Stimulated activated CD4-positive, alpha-beta T cell treated with anti-CD3 and anti-CD28 coated beads, TNF-alpha, amount 100 ng/mL, for 4 hours (primary cell): ENCODE measurements at places on chromosomes 6 and 20.

- DNase-seq: no peak
Measured at GRCh38 chr6:157556671-157557430, 175.9 kb downstream of the ZDHHC14 start.

GRCh38 chr20:5786930-5787795 lies 37.0 kb downstream of the SHLD1 start:
- DNase-seq: no peak

- no peak for DNase-seq
Measured at GRCh38 chr20:49431329-49431728, 51.1 kb downstream of the KCNB1 start.

DNA sequence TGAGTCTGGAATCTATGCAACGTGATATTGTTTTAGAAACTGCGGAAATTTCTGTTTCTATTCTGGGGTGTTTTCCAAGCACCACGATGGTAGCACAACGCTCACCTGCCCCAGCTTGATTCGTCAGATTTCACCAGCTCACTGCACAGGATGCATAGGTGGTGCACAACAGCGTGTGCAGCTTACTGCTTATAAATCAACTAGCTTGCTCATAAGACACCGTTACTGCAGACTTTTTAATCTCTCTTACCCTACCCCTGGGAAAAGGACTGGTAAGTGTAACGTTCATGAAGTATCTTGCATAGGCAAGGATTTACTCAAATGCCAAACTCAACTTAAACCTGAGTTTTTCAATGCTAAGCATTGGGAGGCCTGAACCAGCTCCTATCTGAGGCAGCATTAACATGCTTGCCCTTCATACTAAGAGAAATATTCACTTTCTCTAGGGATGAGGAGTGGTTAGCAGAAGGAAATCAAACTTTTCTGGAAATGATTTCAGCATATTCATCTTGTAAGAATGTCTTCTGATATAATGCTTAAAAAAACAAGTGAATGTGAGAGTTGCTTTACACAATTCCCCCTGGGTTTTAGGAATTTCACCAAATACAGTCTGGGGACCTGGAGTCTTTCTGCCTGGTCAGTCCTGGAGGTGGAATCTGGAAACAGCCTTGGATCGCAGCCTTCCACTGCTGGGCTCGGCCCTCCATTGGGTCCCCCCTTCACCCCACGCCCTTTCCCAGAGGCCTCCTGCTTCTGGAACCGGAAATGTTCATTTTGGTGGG lies 100.6 kb downstream of the DACT2 start:
- DNase-seq: no peak

- no peak for DNase-seq
Measured at GRCh38 chr6:164531736-164532135, 777.7 kb downstream of the C6orf118 start.

DNA sequence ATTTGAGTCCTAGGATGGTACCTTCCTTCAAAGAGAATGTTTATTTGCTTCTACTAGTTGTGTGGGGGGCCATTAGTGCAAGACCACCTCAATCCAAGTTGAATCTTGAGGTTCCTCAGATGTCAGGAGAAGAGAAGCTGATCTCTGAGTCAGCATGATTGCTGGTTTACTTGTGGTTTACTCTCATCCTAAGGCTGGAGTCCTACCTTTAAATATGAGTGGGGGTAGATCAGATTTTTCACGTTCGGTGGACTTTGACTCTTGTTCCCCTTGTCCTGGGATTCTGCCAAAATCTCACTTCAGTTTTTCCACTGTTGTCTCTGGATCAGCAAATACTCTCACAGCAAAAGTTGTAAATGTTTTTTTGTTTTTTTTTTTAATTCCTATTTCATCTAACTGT lies 84.6 kb upstream of the F13A1 start:
- no peak for DNase-seq

GRCh38 chr6:110357298-110357663 lies 868 bp downstream of the METTL24 start:
- no peak for DNase-seq

DNA sequence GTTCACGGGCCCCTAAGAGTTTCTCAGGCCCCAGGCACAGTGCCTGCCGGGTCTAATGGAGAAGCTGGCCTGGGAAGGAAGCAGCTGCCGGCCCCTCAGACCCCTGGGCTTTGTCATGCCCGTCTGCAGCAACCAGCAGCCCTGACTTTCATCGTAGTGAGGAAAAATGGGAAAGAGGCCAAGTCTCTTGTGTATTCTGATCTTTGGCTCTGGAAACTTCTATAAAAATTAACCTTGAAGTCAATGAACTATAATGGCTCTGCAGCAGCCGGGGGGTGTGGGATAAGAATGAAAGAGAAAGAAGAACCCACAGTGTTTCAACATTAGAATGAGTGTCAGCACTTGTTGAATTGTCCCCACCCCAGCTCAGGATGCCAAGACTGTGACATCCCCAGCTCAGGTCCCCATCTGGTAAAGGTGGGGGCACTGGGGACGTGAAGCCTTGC lies 12.9 kb downstream of the TGM2 start:
- no peak for DNase-seq

DNA sequence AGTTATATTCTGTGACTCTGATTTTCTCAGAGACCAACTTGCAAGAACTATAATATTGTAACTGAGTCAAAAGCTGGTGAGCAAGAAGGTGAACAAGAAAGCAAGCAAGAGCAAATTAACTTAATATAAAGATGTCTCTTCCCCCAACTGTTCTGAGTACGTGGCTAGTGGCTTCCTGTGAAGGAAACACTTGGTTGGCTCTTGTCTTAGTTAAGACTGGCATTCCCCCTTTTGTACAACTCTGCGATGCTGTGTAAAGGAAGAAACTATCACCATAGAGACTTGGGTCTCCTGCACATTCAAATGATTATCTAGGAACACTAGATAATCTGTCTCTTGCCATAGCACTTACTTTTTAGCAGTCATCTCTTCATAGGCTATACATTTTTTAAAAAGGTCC lies 47.3 kb upstream of the TNFAIP3 start:
- DNase-seq: no peak

- DNase-seq: no peak
Measured at GRCh38 chr20:61487346-61487996, 235.4 kb downstream of the CDH4 start.

DNA sequence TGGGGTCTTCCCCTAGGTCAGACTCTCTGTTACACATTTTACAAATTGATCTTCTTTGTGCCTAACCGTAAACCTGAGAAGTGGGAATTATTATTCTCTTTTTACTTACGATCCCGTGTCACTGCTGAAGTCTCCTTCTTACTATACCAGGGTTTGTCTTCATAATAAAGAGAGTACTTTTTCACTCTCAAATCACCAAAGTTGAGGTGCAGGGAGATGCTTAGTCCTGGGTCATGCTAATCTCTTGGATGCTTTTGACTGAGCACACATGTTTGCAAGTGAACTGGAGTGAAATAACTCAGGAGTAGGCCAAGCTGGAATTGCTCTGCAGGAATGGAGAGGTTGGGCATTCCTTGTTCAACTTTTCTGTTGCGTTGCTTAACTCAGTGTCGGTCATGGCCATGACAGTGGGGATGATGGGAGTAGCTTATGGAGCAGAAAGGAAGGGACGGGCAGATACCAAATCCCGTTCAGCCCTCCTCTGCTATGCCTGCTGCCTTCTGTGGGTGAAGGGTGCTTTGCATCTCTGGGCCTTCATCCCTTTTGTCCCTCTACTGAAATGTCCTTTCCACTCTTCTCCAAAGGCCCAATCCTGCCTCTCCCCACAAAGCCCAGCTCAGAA lies 15.2 kb upstream of the TAGAP start:
- DNase-seq: no peak

DNA sequence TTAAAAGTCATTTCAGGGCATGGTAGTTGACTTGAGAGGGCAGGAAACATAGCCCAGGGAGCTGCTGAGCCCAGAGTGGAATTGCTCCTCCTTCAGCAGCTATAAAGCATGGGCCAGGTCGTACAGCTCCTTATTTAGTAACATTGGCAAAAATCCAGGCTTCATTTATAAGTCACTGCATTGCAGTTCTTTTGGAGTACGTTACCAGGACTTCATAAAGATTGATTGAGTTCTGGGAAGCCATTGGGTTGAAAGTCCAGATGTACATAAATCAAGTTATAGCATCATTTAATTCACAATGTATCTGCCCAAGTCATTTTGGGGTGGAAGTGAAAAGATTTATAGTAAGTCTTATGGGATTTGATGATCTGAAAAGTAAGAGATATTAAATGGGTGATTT lies 53.0 kb upstream of the ANKEF1 start:
- DNase-seq: no peak

DNA sequence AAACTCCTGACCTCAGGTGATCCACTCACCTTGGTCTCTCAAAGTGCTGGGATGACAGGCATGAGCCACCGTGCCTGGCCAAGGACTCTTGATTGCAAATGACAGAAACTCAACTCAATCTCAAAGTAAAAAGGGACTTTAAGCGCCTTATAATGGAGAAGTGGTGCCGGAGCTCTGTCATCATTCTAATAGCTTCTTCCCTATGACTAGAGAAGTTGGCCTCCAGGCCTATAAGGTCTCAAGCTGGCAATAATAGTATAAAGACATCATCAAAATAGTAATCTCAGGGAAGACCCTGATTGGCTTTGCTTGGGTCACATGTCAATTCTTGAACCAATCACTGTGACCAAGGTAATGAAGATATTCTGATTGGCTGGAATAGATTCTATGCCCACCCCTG lies 8.5 kb upstream of the KIAA1755 start:
- DNase-seq: no peak

GRCh38 chr6:122048570-122048969 lies 350.9 kb upstream of the HSF2 start:
- no peak for DNase-seq

DNA sequence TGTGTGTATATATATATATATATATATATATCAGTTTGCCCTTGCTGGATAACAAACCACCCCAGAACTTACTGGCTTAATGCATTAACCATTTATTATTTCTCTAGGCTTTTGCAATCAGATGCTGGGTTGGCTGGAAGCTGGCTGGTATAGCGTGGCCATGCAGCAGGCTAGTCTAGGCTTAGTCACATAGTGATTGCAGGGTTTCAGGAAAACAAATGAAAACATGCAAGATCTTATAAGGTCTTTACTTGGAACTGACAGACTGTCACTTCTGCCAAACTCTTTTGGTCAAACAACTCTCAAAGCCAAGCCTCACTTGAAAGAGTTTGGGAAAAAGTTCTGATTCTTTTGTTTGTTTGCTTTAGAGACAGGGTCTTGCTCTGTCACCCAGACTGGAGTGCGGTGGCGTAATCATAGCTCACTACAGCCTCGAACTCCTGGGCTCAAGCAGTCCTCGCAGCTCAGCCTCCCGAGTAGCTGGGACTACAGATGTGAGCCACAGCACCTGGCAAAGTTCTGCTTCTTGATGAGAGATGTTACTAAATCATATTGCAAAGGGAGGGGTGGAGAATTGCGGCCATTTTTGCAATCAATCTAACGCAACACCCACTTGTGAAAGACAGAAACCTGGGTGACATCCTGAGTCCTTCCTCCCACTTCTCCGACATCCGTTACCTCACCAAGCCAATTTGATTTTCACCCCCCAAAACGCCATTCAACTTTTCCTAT lies 74.6 kb upstream of the RNF24 start:
- DNase-seq: no peak

- no peak for DNase-seq
Measured at GRCh38 chr20:45067558-45067957, 33.4 kb downstream of the KCNS1 start.

GRCh38 chr6:143015300-143015706 lies 45.4 kb upstream of the AIG1 start:
- DNase-seq: no peak

DNA sequence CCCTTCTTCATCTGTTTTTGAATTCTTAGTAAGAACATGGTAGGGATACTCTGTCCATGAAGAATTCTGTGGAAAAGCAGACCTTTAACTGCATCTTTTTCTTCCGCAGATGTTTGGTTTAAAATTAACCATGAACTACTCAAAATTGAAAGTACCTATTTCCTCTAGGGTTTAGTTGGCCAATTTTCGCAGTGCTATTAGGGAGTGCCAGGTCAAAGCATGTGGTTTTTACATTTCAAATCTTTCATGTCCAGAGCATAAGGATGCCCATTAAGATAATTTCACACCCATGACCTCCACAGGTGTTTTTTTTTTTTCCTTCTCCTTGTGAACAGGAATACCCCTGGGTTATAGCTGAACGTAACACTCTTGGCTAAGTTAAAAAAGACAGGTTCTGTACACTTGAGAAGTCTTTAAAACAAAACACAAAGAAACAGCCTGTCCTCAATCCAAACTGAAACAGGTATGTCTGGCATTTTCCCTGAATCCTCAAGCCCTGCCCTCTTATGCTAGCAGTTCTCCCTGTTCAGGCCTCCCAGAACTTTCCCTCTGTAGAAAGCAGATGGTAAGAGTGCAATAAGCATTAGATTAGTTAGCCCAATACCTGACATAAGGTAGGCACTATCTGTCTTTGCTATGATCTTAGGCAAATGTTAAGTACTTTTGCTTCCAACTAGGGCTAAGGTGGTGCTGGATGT lies 67.1 kb downstream of the ELOVL5 start:
- no peak for DNase-seq

- DNase-seq: no peak
Measured at GRCh38 chr20:4728120-4728760, 6.5 kb downstream of the PRND start.

DNA sequence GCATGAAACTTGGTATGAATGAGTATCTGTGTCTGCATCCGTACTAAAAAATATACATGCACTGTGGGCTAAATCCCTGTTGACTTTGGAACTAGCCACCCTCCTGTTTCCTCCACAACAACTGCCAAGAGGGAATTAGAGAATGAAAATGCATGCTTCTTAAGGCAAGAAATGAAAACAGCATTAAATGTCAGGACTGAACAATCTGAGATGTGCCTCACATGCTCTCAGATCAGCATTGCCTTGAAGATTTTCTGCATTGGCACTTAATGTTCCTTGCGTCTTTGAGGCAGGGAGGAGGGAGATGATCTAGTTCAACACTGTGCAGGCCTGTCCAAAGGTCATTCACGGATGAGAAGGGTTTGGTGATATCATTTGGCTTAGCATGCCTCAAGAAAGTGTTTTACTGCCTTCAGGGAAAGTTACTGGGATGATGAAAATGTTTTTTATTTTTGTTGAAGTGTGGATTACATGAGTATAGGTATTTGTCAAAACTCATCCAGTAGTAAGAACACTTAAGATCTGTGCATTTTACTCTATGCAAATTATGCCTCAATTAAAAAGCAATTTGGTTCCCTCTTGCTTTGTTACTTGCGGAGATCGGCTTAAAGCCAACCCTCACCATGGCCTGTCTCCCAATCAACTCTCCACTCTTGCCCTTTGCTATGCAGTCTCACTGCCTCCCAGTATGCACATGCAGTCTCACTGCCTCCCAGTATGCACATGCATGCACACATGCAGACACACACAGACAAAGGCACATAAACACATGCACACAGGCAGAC lies 47.5 kb upstream of the RIN2 start:
- no peak for DNase-seq

GRCh38 chr6:1281746-1282145 lies 30.2 kb upstream of the FOXQ1 start:
- no peak for DNase-seq

- no peak for DNase-seq
Measured at GRCh38 chr20:21862956-21863355, 157.5 kb downstream of the PAX1 start.
